ENCODE measurements at places on chromosomes 11 and 22.

- DNase-seq: no peak
Observed at GRCh38 chr11:26702406-26702805, 19.5 kb downstream of the SLC5A12 start.

DNA sequence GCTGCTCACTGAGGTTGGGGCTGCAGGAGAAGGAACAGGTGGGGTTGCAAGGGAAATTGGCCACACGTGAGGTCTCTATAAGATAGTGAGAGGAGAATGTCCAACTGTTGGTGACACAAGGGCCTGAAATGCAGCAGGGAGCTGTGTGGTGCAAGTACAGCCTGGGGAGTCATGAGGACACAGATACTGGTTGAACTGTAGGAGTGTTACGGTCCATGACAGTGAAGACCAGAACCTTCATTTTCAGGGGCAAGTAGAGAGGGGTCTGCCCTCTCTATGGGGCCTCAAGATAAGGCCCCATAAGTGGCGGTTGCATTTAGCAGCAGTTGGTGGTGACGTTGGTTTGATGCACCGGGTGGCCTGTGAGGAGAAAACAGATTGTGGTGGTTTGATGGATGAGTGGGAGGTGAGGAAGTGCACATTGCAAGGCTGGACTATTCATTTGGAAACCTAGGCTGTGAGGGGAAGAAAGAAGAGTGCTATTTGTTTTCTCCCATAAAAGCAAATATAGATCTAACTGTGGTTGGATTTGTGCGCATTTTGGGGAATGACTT is 39.4 kb downstream of the MICAL2 start:
- DNase-seq: no peak

GRCh38 chr11:108199446-108200321 is 22.8 kb downstream of the NPAT start:
- peak; percentile 36 for DNase-seq

- DNase-seq: no peak
Observed at GRCh38 chr22:23263651-23264555, 83.6 kb downstream of the BCR start.

- no peak for DNase-seq
Observed at GRCh38 chr11:1660111-1660867, 30.7 kb downstream of the KRTAP5-5 start.

- no peak for DNase-seq
Observed at GRCh38 chr11:33234397-33235190, 22.6 kb upstream of the HIPK3 start.

- DNase-seq: no peak
Observed at GRCh38 chr22:37659066-37659896, 758 bp downstream of the PDXP start.

GRCh38 chr11:78666675-78667160 is 92.1 kb upstream of the NARS2 start:
- DNase-seq: no peak

GRCh38 chr11:133889893-133890292 is 44.6 kb upstream of the SPATA19 start:
- DNase-seq: no peak

GRCh38 chr11:131686836-131687235 is 316.4 kb downstream of the NTM start:
- DNase-seq: no peak

DNA sequence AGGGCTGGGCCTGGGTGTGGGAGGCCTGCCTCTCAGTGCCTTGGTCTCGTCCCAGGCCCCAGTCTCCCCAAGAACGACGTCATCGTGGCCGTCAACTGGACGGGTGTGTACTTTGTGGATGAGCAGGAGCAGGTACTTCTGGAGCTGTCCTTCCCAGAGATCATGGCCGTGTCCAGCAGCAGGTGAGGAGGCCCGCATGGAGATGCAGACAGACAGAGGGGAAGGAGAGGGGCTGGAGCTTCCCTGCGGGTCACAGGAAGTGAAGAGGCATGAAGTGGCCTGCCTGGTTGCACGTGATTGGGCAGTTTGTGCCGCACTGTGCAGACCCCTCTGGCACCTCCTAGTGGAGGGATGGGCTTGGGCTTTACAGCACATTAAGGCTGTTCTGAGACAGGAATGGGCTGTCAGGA is 70.4 kb downstream of the MYO7A start:
- no peak for DNase-seq

DNA sequence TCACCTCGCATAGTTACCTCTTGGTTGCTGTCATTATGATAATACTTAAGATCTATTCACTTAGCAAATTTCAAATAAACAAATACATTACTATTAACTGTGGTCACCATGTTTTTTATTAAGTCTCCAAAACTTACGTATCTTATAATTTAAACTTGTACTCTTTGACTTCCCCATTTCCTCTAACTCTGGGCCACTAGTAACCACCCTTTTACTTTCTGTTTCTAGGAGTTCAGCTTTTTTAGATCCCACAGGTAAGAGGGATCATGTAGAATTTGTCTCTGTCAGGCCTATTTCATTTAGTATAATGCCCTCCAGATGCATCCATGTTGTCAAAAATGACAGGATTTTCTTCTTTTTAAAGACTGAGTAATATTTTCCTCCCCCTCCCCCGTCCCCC is 212.4 kb upstream of the C11orf87 start:
- no peak for DNase-seq

- DNase-seq: no peak
Observed at GRCh38 chr11:1569251-1569780, 2.8 kb downstream of the DUSP8 start.

DNA sequence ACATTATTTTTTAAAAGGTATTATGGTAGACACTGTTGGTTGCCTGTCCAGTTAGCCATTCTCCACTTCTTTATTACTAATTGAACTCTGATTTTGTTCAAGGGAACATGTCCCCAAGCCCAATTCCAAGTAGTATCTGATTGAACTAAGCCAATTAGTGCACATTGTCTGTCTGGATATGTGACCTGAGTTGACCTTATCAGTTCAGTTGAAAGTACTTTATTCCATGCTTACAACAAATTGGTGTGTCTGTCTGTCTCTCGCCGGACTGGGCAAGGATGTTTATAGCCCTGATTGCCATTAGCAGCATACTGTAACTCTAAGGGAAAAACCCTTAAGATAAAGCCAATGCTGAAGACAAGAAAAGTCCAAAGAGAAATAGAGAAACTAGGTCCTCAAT is 85.6 kb downstream of the INTS4 start:
- no peak for DNase-seq

DNA sequence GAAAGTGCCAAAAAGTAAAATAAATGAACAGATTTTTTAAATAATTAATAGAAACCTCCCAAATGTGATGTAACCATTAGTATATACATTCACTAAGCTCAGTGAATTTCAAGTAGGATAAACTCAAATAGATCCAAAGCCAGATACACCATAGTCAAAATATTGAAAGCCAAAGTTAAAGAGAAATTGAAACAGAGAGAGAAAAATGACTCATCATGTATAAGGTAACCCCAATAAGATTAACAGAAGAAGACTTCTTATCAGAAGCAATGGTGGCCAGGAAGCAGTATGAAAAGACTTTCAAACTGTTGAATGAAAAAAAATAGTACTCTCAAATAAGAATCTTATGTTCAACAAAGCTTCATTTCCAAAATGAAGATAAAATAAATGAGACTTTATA is 70.5 kb downstream of the LUZP2 start:
- no peak for DNase-seq

GRCh38 chr11:102470251-102470650 is 17.7 kb upstream of the TMEM123 start:
- no peak for DNase-seq

- DNase-seq: no peak
Observed at GRCh38 chr22:32685512-32685911, 116.0 kb upstream of the TIMP3 start.

GRCh38 chr11:120066738-120067437 is 71.0 kb downstream of the TRIM29 start:
- DNase-seq: no peak

DNA sequence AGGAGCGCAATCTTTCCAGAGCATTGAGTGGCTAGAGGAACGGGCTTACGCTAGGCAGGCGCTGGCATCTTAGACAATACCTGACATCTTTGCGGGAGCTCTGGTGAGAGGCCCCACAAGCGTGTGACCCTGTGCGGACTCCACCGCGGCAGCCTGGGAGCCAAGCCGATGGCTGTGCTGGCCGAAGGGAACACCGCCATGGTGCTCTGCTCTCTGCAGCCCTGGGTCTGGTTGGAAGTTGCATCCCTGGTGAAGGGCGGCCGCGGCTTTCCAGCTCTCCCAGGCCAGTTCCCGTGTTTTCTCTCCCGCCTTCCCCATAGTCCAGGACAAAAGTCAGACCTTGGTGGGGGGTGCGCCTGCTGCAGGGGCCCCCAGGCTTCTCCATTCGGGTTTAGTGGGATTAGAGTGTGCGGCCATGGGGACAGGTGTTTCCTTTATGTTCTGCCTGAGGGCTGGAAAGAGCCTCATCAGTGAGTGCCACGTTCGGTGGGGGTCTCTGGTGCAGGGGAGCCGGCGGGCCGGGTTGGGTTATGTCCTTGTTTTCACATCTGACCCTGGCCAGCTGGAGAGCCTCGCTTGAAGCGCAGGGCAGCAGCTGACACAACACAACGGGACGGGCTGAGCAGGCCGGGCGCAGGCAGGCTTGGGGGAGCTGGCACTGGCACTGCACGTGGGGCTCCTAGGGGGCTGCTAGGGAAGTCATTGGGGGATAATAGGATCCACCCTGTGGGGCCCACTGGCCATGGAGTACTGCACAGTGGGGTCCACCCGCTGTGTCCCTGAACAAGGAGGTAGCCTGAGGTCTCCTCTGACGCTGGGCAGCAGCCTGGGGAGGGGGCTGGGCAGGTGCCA is 94.8 kb downstream of the KCNQ1 start:
- DNase-seq: no peak

- no peak for DNase-seq
Observed at GRCh38 chr22:39938509-39939111, 21.6 kb upstream of the TMA7B start.

GRCh38 chr11:64238076-64238475 is 2.8 kb upstream of the FKBP2 start:
- DNase-seq: no peak

DNA sequence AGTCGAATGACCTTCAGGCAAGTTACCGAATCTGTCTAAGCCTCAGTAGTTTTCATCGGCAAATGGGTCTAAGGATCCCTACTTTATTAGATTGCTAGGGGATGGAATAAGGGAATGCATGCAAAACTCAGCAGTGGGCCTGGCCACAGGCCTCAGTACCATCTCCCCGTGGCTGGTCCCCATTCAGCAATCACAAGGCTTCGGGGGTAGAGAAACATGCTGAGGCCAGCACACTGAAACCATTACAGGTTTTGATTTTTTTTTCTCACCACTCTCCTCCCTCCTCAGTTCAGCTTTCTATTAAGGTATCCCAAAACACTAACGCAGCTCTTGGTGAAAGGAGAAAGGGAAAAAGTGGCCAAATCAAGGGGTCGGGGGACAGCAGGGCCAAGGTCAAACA is 11.9 kb downstream of the KIRREL3 start:
- no peak for DNase-seq

- DNase-seq: no peak
Observed at GRCh38 chr22:39300186-39300830, 19.1 kb downstream of the RPL3 start.

DNA sequence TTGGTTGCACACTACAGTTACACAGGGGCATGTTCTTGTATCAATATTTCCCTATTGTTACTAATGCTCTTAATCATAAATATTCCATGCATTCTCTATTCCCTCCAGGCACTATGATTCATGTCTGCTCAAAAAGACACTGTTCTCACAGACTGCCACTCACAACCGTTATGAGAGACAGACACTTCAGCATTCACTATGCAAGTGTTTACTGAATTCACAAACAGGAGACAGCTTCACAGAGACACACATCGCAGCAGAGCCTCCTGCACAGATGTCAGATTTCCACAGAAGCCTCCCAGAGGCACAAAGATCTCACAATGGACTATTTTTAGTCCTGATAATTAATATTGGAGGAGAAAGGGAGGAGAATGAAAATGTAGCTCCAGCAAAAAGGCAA is 930.4 kb downstream of the OPCML start:
- no peak for DNase-seq

DNA sequence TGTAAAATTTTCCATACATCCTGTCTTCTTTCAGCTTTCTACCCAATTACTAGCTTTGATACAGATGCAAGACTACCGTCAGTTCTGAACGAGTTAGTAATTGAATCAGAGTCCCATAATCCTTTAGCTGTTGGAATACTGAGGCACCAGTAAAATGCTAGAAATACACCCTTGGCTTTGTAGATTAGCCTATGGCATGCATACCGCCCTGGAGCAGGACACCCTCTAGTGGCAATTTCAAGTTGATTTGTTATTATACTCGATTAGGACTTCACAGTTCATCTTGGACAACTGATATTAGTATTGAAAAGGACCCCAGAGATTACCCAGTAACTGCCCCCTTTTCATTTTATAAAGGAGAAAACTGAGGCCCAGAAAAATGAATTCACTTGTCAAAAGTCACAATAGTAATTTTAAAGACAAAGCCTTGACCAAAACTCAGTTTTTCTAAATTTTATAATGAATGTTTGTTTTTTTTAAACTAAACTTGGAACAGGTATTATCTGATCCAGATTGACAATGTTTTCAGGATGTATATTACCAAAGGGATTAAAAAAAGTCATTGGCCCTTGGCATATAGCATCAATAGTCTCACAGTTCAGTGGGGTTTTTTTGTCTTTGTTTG is 72.6 kb downstream of the HIPK3 start:
- DNase-seq: no peak

Data from GM12892 (cell line).